ENCODE measurements at places on chromosomes 5 and 9.

GRCh38 chr5:139634541-139634940 lies 13.6 kb upstream of the CXXC5 start:
- no peak for DNase-seq

DNA sequence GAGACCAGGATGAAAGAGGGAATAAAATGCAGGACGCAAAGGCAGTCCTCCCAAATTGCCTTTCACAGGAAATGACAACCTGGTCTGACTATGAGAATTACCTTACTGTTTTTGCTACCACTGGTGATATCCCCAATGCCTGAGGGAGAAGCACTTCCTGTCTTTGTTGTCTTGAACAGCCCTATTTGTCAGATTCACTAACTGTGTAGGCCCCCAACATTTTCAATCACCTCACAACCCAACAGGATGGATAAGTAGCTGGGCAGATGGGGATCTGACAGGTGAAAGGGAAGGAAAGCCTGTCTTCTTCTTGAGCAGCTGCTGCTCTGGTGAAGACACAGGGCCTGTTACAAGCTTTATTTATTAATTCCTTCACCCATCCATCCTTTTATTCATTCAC lies 9.7 kb downstream of the ESM1 start:
- no peak for DNase-seq

DNA sequence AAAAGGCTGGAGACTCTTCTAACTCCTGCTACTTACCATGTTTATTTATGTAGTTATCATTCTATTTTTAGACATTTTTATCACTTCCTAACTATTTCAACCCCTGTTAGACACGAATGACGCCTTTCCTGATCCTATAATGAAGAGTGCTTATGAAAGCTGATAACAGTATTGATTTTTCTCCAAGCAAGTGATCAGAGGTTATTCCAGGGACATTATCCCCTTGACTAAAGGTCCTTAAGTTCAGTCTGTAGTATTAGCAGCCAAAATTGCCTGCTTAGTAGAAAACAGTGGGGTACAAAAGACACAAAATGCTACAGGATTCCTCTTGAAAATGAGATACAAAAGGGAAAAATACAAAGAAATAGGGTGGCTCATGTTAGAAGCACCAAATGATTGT lies 235.6 kb downstream of the DNAH5 start:
- DNase-seq: no peak

DNA sequence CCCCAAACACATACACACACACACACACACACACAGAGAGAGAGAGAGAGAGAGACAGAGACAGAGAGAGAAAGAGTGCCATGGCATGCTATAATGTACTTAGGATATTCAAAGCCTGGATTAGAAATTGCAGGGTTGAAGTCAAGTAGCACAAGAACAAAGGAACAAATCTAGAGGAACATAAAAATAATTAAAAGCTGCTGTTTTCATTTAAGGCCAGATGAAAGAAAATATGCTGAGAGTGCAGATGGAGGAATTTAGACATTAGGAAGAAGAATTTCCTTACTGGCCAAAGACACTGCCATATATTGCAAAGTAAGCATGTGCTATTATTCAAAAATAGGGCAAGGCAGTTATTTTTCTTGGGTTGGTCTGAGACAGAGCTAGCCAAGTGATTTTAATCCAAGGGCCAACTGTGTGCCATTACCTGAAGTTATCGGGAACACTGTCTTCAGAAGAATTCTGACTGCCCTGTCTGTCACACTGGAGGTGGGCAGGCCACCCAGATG lies 31.7 kb downstream of the HSD17B3 start:
- no peak for DNase-seq

- DNase-seq: no peak
Observed at GRCh38 chr5:100252037-100252436, 283.1 kb upstream of the FAM174A start.

DNA sequence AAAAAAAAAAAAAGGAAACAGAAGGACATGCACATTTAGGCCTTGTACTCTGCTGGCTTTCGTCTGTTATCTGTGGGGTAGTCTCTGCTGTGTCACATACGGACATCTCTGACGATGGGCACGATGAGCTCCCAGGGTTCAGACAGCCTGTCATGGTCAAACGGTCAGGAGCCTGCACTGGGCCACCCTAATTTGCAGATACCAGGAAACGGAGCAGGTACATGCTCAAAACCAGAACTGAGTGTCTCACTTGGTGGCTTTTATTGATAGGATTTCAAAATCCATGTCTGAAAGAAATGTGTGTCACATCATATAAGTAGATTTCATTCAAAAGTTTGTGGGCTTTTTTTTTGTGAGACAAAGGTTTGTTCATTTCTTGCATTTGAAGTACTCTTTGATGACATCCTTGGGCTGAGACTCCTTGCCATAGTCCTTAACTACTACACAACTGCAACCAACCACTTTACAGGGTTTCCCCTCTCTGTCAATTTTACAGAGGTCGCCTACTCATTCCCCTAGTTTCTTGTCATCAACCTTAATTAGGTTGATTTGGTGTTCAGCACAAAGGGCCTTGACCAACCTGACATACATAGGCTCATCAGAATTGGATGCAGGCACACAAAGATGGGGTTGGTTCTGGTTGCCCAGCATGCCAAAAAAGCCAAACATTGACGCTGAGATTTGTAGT lies 9.0 kb downstream of the CKMT2 start:
- no peak for DNase-seq

- DNase-seq: no peak
Observed at GRCh38 chr5:38797838-38798237, 48.0 kb upstream of the OSMR start.

DNA sequence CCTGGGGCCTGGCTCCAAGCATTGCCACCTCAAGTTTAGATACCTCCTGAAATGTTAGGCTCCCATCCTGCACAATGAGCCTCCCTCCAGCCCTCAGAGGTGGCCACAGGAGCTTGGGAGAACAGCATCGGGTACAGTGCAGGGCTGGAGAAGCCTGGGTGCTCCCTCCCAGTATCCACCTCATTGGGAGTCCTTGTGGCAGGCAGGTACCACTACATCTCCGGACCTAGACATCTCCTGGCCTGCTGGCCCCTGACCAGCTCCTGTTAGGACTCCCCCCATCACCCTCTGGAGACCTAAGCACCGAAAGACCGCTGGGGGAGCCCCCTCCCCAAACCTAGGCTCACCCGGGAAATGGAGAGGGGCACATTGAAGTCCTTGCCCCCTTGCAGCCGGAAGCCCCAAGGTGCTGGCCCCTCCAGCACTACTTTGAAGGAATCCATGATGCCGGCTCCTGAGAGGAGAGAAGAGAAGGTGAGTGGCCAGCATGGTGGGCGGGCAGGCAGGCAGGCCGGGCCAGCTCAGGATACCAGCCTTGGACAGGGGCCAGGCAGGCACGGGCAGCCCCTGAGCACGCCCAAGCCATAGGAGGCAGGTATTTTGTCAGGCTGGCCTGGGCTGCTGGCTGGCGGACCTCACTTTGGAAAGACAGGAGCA lies 1.2 kb downstream of the PDLIM7 start:
- no peak for DNase-seq

GRCh38 chr9:2425676-2426075 lies 195.9 kb upstream of the VLDLR start:
- no peak for DNase-seq

- DNase-seq: no peak
Observed at GRCh38 chr5:87751824-87752223, 339.1 kb upstream of the CCNH start.

- DNase-seq: peak; percentile 55
Observed at GRCh38 chr5:74294231-74294705, 346.3 kb downstream of the ENC1 start.

- no peak for DNase-seq
Observed at GRCh38 chr9:32855752-32856151, 72.4 kb downstream of the TMEM215 start.

GRCh38 chr5:7396713-7397454 lies 946 bp downstream of the ADCY2 start:
- no peak for DNase-seq

DNA sequence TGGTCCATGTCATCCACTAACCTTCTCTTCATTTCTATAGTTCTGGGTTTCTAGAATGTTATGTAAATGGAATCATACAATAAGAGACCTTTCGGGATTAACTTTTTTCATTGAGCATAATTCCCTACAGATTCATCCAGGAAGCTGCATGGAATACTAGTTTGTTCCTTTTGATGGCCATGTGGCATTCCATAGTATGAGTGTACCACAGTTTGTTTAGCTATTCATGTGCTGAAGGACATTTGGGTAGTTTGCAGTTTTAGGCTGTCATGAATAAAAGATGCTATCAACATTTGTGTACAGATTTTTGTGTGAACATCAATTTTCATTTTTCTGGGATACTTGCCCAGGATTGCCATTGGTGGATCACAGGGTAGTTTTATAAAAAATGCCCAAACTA lies 6.8 kb upstream of the SPTLC1 start:
- DNase-seq: no peak

- DNase-seq: no peak
Observed at GRCh38 chr9:132828201-132828770, 49.8 kb downstream of the AK8 start.

GRCh38 chr5:180558232-180558631 lies 33.1 kb downstream of the SCGB3A1 start:
- no peak for DNase-seq

DNA sequence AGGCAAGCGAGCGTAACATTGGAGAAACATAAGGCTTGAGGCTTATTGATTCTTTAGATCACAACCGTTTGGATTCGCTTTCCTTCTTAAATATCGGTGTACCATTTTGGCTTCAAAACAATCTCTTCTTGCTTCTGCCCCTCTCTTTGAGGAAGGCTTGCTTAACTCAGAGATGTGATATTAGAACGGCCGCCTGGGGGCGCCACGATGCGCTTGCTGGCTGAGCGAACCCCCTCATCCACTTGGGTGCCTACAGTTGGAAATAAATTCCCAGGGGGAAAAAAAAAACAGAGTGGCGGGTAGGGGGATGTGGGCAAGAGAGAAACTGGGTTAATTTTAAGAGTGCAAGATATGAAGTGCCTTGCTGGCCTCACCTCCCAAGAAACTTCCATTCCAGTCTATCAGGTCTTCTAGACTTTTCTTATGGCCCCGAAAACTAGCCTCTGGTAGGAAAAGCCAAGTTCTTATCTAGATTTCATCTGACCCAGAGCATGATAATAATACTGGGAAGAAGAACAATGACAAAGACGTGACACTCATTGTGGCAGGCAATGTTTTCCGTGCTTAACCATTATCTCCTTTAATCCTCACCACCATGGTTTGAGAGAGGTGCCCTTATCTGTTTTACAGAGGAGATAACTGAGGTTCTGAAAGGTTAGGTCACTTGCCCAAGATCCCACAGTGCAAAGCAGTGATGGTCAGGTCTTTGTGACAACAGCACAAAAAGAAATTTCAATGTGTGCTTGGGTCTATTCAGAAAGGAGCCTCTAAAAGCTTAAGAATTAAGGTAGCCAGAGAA lies 115.8 kb downstream of the DPYSL3 start:
- no peak for DNase-seq

- no peak for DNase-seq
Observed at GRCh38 chr5:146909255-146910068, 30.9 kb upstream of the PPP2R2B start.

GRCh38 chr5:135391869-135392255 lies 7.2 kb downstream of the MACROH2A1 start:
- DNase-seq: no peak

- no peak for DNase-seq
Observed at GRCh38 chr5:112411903-112412302, 7.2 kb downstream of the EPB41L4A start.

GRCh38 chr9:27423915-27424710 lies 100.0 kb upstream of the IFNK start:
- DNase-seq: no peak

DNA sequence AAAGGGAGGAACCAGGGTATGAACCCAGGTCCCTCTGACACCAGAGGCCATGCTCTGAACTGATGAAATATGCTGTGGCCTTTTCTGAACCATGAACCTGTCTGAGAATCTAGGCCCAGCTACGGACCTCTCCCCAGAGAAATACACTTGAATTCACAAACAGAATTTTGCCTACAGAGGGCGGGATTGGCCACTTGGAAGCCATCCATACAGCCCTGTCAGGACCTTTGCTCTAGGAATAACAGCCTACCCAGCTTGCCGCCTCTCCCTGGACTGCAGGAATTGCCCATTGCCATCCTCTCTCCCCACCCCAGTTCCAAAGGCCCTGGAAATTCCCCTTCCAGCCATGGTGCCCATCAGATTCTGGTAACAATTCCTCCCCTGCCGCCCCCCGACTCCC lies 26.6 kb downstream of the MORN5 start:
- no peak for DNase-seq

- DNase-seq: no peak
Observed at GRCh38 chr9:133331221-133331620, 4.8 kb downstream of the SURF6 start.

- no peak for DNase-seq
Observed at GRCh38 chr9:124019771-124020519, 8.4 kb downstream of the LHX2 start.

DNA sequence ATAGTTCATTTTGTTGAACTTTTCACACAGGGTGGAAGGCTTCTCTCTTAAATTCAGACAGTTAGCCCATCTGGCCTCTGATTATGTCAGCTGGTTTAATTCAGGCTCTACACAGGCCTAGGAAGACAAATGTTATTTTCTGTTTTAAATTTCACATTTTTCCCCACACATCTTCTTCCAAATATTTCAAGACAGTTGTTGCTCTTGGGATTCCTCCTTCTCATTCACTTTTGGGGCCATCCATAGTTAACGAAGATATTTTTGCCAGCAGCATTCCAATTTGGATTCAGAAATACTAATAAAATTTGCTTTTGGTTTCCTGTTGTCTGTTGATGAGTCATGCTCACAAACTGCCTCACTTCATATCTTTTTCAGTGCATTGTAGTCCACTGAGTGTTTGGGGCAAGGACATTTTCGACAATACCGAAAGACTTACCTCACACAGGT lies 475.4 kb downstream of the DMAC1 start:
- DNase-seq: no peak

DNA sequence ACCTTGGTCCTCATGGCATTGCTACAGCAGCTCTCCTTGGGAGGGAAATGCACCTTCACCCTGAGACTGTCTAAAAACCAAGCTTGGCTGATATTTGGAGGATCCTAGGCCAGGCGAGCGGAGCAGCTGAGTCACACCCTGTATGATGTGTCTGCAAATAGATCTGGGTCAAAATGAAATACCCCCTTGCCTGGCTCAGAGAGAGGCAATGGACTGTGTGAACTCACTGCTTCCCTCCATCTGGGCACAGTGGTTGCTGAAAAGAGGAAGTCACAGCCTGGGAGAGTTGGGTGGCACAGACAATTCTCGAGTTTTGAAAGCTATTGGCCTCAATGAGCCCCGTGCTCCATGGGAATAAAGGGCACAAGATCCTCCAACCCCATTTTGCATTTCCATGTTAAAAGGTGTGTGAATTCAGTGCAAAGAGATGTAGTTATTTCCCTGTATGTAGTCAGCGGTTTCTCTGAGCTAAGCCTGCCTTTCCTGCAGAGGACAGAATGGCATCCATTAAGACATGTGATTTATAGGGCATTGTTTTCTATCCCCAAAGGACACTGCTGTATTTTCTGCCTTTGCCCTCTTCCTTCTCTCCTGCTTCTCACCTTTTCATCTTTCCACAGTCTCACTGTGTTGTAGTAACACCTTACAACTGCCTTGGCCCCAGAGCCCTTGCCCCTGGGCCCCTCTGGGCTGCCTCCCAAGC lies 177.2 kb downstream of the GADD45G start:
- DNase-seq: no peak

GRCh38 chr9:16925426-16925825 lies 55.0 kb upstream of the BNC2 start:
- no peak for DNase-seq

DNA sequence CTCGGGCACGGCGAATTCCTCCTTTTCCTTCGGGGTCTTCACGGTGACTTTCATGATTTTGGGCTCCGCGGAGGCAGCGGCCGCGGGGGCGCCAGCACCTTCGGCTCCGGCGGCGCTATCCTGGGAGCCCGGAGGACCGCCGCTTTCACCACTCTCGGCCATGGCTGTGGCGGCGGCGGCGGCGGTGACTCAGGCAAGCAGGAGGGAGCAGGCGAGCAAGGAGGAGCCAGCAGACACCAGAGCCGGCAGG lies 315 bp downstream of the UBQLN1 start:
- no peak for DNase-seq

All from hematopoietic multipotent progenitor cell (in vitro differentiated cells).